Stimulated activated CD8-positive, alpha-beta memory T cell treated with anti-CD3 and anti-CD28 coated beads, Interleukin-4, amount 100 ng/mL, for 24 hours (primary cell): ENCODE measurements at places on chromosomes 3 and 15.

- DNase-seq, result no peak
Measured at GRCh38 chr3:94098452-94098851, 35.6 kb downstream of the NSUN3 start.

DNA sequence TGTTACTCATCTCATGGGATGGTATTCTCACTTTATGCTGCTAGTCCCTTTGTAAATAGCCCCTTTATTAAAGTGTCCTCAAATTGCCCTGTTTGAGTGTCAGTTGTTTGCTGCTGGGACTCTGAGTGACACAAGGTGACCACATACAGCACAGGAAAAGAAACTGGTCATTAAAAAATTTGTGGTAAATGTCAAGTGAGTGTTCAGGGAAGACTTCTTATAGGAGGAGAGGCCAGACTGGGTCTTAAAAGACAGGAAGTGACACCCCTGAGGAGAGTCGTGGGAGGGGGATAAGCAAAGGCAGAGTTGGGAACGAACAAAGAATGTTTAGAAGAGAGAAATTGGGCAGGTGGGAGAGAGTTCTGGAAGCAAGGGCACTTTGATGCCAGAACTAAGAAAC, 35.2 kb downstream of the CCR3 start:
- no peak for DNase-seq

DNA sequence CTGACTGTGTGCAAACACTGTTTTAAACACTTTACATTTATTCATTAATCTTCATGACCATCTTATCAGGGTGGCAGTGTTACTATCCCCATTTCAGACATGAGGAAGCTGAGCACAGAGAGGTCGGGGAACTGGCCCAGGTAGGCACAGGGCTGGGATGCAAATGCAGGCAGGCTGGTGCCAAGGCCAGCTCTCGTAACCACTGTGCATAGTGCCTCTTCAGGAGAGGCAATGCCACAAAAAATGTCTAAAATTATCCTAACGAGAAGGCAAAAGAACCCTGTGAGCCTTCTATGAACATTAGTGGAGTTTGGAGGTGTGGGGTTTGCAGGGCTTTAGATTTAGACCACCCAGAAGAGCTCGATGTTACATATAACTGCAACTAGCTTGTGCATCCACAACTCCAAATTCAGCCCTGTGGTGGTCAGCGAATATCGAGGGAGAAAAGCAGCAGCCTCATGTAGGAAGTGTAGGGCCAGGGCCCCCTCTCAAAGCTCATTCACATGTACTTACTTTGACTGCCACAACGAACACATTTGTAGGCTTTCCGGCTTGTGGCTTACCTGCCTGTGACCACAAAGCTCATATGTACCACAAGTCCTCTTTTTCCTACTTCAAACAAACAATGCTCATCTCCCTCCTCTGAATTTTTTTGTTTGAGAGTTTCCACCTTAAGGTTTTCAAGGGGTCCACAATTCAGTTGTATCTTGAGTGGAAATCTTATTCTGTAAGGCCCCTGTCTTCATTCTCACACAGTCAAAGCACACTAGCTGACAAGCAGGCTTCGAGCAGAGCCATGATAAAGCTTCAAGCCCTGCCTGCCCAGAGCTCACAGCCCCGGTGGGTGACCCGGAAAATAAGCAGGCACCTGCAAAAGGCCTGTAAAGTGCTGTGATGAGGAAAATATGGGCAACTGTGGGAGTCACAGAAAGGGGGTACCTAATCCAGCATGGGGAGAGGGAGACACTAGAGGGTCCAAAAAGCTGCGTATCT, 722.9 kb upstream of the CFAP20DC start:
- DNase-seq, result no peak

- no peak for DNase-seq
Measured at GRCh38 chr15:29438703-29439055, 169.1 kb upstream of the NSMCE3 start.

GRCh38 chr3:139928708-139929505, 6.1 kb upstream of the CLSTN2 start:
- DNase-seq, result no peak

DNA sequence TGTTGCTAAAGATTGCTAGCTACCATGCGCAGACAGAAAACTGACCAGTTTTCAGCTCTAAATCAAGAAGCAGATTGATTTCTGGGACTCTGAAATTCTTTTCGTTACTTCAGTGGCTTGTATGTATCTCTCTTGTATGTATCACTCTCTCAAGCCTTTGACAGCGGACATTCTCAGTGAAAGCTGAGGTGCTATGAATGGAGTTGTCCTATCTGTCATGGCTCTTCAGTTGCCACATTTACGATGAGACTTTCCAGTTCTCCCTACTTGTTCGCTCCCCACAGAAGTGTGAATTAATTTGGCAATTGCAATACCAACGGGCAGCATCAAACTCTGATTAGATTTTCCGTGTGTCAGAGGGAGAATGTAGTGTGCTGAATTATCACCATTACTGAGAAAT, 432.4 kb downstream of the GRM7 start:
- DNase-seq, result no peak

GRCh38 chr15:76433798-76434400, 97.3 kb downstream of the ISL2 start:
- DNase-seq, result no peak

- DNase-seq, result no peak
Measured at GRCh38 chr3:153209596-153209995, 47.6 kb downstream of the RAP2B start.

DNA sequence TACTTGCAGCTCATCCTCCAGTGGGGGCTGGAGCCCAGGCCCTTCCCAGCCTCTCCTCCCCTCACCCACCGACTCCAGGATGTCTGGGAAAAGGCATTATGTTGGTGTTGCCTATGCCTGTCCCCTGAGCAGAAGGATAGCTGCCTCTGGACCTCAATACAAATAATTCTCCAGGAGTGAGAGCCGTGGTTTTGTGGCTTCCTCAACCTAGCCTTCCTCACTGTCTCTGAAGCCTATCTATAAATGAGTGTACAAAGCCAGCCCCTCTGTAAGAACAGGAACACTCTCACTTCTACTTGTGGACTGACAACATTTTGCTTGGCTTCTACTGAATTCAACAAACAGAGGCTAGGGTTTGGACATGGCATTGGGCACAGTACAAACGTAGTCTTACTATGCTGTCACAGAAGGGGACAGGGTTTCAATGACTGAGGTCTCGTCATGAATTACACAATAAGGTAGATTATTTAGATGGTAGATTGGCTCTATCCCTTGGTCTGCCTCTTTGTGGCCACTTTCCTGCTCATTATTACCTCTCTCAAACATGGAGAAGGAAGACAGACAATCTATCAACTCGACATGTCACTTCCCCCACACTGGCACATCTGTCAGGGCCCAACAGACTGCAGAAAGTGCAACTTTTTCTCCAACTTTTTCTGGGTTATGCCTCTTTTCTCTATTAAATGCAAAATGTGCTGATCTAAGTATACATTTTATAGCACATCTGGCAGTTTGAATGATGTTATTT, 82.8 kb upstream of the MEX3B start:
- no peak for DNase-seq

DNA sequence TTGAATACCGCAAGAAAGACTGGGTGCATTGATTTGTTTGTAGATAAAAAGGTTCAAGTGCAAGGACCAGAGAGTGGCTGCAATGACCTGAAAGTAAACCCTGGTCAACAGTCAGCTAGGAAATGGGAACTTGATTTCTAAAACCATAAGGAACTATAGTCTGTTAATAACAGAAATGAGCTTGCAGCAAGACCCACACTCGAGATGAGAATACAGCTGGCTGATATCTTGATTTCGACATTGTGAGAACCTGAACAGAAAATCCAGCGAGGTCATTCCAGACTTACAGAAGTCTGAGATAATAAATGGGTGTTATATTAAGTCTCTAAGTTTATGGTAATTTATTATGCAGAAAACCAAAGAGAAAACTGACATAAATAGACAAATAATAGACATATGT, 177.3 kb downstream of the NFKBIZ start:
- DNase-seq, result no peak

- no peak for DNase-seq
Measured at GRCh38 chr15:56989411-56989924, 71.0 kb downstream of the TCF12 start.

DNA sequence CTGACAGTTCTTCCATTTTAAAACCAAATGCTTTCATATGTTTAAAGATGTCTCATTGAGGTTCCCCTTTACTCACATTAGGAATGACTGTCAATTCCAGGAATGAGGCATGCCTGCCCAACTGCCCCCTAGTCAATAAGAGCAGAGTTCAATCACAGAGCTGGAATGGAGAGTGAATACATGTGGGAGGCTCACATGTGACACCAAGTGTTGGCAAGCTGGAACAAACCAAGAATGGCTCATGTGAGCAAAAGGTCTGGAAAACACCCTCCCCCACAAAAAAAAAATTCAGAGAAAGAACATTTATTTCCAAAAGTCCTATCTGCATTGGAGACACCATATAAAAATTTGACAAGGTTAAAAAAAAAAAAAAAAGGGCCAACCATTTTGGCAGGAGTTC, 3.7 kb downstream of the PBRM1 start:
- DNase-seq, result no peak

DNA sequence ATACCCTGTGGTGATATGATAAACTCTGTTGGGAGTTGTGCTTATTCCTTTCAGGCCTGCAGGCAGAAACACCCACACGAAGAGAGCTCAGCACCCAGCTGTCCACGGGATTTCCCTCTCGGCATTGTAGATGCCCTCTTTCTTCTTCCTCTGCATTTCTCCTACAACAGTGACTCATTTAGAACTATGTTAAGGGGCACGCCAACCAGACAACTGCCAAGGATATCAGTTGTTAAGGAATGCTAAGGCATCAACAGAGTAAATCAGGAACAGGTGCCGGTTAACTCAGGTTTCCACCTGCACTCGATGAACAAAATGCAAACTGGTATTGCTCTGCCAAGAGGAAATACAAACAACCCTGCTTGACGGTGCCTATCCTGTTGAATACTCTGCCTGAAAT, 270.0 kb upstream of the PEX5L start:
- no peak for DNase-seq

DNA sequence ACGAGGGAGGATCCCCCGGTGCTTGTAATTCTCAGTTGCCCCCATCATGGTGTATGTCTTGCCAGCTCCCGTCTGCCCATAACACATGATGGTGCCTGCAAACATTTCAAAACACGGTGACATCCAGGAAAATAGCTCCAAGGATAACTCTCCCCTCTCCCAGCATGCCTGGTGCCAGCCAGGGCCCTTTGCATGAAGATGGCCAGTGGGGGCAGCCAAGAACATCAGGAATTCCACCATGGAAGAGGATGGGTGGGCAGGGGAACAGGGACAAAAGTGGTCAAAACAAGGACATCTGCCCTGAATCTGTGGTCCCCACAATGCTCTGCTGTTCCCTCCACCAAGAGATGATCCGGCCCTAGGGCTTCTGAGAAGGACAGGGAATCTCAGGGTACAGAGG, 9.0 kb downstream of the KIF9 start:
- no peak for DNase-seq

DNA sequence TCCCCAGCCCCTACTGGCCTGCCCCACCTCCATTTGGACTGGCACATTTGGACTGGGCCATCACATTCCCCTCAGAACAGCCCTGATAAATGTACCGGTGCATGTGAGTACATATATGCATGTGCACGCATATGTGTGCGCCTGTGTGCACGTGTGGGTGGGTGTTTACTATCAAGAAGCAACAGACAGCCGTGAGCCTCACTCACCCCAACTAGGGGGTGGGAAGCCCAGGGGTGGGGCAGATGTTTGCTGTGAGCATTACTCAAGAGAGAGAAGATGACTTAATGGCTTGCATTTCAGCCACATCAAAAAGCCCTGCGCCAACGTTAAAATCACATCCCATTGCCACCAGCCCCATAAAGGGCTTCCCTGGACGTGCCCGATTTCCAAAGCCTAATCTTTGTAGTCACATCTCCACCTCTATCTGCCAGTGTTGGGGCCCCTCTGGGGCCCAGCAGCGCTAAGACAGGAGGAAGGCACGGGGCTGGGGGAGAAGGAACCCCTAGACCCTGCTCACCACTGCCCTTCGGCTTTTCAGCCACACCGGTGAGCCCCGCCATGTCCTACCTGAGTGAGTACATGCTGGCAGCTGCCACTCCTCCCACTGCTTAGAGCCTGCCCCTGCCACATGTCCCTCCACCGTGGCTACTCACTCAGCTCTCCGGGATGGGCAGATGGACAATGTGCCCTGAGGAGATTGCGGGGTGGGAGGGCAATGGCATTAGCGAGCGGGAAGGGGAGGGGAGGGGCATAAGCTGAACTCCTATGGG, 10.9 kb downstream of the ITIH3 start:
- no peak for DNase-seq
